ENCODE measurements at places on chromosomes 16 and 17.

DNA sequence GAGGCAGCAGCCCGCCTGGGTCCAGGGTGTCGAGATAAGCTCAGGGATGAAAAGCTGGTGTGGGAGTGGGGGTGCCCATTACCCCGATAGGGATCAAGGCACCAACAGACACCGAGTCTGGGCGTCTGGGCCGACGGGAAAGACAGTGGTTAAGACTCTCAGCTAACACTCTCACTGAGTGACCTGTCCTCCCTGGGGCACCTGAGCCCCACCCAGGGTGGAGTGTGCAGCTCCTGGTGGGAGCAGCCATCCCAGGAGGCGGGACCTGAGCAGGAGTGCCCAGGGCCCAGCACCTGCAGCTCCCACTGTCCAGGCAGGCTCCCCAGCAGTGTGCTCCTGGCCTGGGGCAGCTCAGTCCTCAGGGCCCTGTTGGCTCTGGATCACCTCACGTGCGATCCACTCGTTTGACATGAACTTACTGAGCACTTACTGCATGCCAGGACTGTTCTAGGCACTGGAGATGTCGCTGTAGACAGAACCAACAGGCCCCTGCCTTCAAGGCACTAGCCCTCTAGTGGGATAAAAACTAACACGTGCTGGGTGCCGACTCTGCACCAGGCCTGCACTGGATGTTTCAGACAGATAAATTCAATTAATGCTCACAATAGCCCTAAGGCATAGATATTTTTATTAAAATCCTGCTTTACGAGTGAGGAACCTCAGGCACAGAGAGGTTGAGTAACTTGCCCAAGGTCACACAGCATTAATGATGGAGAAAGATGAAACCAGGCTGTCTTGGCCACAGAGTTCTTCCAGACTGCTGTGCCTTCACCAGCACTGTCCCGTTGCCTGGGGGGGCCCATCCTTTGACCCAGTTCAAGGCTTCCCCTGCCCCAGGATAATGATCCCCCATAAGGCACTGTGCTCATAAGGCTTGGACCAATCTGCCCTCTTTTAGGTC is 1.9 kb downstream of the EVPLL start:
- ATAC-seq: no peak

DNA sequence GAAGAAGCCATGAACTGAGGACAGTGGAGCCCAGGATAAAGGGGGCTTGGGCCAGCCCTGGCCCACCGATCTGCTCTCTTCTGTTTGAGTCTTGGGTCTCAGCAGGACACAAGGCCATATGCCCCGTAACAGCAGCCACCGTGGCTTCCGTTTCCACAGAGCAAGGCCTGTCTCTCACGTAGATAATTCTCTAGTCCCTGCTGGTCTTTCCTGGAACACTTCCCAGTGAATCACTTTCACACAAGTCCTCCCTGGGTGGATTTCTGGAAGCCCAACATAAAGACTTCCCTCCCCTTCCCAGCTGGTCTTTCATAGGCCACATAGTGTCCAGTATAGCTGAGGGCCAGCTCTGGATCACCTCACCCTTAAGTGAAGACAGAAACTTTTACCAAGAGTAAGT is 19.9 kb upstream of the C16orf78 start:
- no peak for ATAC-seq

- ATAC-seq: no peak
These were observed 650.9 kb downstream of the KCNJ2 start for GRCh38 chr17:70820276-70820675.

DNA sequence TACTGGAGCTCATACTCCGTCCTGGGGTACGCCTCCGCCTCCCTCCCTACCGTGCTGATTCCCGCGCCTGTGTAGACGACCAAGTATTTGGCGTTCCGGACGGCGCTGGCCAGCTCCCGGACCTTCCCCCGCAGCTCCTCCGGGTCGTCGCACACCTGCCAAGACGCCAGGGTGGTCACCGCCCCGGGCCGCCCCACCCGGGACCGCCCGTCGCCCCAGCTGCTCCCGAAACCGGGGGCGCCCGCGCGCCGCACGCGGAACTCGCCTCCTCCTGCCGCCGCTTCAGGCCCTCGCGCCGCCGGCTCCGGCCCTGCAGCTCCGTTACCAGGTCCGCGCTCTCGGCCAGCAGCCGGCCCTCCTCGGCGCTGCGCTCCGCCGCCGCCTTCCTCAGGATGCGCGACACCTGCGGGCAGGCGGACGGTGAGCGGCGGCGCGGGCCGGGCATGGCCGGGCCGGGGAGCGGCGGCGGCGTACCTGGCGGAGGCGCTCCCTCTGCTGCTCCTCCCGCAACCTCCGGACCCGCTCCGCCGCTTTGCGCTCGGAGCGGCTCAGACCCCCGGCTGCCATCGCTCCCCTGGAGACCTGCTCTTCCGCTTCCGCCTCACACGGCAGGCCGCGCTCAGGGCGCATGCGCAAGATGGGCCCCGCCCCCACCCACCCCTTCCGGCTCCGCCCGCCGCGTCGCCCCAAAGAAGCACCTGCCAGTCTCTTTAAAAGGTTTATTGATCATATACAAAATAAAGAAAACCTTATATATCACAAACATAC is at the start of gene SIRT7:
Gene SIRT7 (minus strand): TSS at position 612 of the 768 bp plus-strand sequence. CDS start 45 bp downstream, at position 567.
- ATAC-seq: peak; percentile 86

DNA sequence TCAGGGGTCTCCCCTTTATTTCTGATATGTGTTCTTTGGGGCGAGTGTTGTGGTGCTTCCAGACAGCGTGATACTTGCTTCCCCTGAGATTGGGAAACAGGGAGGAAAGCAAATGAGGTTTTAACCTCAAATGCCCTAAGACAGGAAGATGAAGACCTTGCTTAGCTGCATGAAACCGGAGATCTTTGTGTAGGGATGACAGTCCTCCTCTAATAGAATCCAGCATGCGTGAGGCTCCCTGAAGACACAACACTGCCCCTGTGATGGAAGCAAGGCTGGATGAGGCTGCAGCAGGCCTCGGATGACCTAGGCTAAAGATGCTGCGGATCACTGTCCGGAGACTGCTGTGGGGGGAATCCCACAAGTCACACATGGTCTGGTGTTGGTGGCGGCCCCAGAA is 491.0 kb downstream of the CDH13 start:
- no peak for ATAC-seq

DNA sequence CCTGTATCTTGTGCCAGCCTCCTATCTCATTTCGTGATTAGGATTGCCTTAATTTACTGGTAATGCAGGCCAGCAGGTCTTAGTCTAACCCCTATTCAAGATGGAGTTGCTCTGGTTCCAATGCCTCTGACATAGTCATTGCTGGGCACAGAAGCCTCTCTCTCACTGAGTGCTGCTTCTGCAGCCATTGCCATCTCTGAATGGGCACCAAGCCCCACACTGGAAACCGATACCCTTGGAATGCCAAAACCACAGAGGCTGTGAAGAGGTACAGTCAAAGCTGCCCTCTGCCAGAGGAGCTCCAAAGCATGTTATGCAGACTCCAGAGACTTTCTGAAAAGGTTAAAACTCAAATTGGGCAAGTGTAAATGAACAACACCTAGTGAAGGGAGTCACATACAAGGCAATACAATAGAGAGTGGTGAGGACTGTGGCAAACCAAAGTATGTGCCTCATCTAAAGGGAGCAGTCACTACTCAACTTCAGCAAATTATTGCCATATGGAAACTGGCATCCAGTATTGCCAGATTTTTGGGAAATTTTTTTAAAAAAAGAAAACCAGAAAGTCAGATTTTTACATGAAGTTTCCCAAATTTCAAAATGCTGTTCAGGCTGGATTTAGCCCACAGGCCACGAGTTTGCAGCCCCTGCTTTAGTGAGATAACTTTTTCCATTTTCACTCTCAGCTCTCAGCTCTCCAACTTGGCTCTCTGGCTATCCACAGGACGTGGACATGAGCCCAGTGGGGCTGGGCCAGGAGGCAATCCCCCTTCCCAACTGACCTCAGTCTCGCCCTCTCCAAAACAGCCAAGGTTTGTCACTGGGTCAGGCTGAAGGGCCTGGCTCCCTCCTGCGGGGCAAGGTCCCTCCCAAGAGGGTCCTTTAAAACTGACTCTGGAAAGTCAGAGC is 2.1 kb upstream of the MMP2 start:
- no peak for ATAC-seq

- ATAC-seq: no peak
These were observed 1.5 kb upstream of the NUFIP2 start for GRCh38 chr17:29295420-29295819.

DNA sequence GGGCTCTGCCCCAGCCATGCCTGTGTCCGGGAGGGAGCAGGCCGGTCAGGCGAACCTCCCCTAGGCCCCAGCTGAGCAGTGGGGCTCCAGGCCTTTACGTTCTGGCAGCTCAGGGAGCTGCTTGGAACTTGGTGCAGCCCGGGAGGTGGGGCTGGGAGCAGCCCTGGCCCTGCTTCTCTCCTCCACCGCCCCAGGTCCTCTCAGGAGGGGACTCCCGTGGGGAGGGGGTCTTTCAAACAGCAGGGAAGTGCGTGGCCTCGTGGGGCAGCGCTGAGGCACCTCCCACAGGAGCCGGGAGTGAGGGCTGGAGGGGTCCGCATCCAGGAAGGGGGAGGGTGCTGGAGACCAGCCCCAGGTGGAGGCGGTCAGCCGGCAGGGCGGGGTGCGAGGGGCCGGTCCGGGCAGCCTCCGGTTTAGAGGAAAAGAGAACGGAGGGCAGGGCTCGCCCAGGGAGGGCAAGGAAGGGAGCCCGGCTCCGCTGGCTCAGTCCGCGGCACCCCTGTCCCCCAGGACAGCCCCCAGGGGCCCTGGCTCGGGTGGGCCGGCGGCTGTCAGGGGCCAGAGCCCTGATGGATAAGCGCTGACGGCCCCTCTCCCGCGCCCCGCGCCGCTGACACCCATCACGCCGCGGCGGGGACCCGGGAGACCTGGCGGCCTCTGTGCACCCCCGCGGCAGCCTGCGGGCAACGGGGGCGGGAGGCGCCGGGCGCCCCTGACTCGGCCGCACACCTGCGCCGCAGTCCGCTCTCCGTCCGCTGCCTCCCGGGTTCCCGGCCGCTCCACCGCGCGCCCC is 587 bp upstream of the PRR35 start:
- ATAC-seq: no peak

DNA sequence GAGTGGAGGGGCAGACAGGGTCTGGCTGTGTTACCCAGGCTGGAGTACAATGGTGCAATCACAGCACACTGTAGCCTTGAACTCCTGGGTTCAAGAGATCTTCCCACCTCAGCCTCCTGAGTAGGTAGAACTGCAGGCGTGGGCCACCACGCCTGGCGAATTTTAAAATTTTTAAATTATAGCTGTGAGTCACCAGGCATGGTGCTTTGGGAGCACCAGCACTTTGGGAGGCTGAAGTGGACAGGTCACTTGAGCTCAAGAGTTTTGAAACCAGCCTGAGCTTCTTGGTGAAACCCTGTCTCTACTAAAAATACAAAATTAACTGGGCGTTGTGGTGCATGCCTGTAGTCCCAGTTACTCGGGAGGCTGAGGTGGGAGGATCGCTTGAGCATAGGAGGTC is 114.0 kb downstream of the CHD9 start:
- ATAC-seq: no peak

GRCh38 chr17:37787055-37787757 is 42.3 kb upstream of the HNF1B start:
- ATAC-seq: no peak

DNA sequence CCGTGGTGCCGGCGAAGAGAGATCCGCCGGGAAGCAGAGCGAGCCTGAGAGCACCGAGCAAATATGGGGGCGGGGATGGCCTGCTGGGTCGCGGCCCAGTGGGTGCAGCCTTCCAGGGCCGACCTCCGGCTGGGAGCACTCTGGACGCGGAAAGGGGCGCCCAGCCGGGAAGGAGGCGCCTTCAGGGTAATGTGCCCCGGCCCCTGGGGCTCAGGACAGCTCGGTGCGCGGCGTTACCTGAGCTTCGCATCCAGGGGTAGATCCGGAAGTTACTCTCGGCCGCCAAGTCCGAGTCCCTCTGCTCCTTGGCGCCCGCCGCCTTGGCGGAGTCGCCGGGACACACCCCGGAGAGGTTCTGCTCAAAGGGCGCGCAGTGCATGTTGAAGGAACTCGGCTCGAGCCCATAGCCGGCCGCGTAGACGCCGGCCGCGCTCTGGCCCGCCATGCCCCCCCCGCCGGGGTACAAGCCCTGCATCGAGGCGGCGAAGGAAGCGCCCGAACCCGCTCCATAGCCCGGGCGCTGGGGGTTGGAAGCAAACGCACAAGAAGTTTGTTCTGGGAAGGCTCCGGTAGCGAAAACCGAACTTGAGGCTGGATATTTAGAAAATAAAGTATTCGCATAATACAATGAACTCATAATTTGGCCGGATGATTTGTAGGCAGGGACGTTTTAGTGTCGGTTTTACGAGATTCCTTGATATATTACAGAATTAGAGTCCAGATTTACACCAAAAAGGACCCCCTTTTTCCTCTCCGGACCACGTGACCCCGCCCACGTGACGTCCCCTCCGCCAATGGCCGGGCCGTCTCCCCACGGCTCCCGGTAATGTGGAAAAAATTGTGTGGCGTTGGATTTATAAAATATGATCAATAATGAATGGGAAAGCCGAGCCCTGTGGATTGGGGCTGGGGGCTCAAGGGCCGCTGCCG is at the start of gene HOXB7:
Gene HOXB7 (minus strand): TSS at position 736 of the 930 bp plus-strand sequence. CDS start 99 bp downstream, at position 637.
- ATAC-seq: peak; percentile 30

- ATAC-seq: no peak
These were observed 17.7 kb downstream of the HOXB1 start for GRCh38 chr17:48513097-48513496.

GRCh38 chr16:50900391-50900942 is 158.6 kb downstream of the CYLD start:
- ATAC-seq: no peak

GRCh38 chr17:72614871-72615626 is 477.4 kb downstream of the SLC39A11 start:
- no peak for ATAC-seq

DNA sequence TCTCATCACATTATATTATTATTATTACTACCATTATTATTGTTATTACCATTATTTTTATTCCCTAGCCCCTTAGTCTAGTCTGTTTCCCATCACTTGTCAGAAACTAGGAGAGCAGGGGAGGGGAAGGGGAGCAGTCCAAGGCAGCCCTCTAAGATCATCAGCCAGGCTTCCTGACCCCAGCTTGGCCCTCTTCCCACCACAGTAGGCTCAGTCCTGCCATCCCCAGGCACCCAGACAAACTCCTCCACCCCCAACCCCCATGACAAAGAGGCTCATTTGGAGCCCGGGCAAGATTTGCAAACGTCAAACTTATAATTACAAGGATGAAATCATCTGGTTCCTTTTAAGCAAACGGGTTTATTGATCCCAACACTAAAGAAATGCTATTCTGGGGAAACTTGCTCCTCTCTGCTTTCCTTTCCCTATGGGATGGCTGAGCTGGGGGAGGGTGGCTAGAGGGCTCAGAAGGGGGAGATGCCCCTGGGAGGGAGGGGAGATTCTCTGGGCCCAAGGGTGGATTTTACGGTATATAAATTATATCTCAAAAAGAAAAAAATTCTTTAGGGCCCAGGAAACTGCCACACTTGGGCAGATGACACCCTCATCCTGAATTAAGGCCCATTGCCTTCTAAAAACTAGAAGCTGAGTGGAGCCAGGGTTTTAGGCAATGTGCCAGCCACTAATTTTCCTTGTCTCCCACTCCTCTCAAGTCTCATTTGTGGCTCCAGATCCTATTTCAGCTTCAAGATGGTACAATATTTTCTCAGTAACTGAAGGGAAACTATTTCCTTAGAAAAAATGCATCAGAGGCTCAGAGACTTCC is 4.4 kb upstream of the CBFB start:
- no peak for ATAC-seq
